NCI-H1930 (cell line): ENCODE measurements at places on chromosomes 4 and X.

DNA sequence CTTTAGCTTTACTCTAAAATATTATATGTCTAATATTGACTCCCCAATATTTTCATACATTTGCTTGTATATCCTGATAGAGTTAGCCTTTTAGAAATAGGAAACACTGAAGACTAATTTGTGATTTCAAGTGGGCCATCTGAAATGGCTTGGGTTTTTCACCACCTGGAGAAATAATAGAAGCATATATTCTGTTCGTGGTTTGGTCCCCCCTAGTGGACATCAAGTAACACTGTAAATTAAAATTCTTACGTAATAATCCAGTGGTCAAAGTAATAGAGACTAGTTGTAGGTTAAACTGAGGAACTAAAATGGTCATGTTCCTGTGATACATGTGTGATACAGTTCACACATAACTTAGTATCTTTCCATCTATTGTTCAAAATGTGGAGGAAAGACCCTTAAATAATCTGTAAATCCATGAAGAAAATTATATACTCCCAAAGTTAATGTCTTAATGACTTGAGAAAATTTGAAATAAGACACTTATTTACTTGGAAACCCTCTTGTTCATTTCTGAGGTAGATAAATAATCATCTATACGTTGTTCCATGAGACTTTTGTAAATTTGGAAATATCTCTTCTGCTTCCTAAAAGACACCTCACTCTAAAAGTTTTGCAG is 79.8 kb upstream of the SMARCAD1 start:
- no peak for DNase-seq

DNA sequence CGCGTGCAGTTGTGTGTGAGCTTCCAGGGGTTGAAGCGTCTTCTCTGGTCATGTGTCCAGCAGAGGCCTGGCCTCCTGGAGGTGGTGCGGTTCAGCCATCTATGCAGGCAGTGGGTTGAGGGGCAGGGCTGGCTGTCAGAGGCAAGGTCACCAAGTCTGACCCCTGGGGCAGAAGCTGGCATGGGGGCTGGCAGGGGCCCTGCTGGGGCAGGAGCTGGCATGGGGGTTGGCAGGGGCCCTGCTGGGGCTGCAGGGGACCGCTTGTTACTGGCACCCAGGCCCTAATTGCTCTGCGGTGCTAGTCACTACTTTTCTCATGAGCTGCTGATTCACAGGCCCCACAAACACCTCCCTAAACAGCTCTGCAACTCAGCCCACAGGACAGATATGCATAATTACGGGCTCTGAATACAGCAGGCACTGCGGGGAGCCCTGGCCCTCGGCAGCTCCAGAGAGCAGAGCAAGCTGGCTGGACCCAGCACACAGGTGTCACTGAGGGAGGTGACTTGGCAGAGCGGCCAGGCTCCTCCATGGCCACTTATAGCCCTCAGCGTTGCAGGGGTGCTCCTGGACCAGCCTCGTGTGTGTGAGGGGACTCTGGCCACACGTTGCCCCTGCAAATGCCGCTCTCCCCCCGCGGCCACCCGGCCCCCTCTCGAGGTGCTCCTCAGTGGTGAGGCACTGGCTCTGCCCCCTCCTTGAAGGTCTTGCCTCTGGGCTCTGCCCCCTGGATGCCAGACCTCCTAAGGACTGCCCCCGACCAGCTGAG is 32.7 kb downstream of the CPLX1 start:
- no peak for DNase-seq

- no peak for DNase-seq
Measured at GRCh38 chrX:120365320-120365719, 3.4 kb downstream of the ATP1B4 start.

DNA sequence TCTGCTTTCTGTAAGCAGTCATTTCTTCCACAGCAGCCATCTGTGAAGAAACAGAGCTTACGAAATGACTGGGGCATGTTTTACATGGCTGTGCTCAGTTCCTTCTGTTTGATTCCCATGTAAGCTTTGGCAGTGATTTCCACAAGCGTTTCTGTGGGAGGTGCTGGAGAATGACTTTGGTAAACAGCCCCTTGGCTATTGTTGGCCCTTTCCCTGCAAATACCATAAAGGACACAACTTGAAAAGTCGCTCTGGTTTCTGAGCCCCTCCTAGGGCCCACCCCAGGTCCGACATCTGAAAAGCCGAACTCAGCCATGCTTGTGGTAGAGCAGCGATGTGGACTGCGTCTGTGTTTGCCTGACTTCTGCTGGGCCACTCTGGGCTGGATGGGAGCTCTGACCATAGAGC is 3.7 kb downstream of the LIMCH1 start:
- DNase-seq, result no peak

GRCh38 chrX:9525511-9526248 is 60.8 kb downstream of the TBL1X start:
- DNase-seq, result no peak

- no peak for DNase-seq
Measured at GRCh38 chrX:153468008-153468580, 2.3 kb downstream of the HAUS7 start.

- DNase-seq, result no peak
Measured at GRCh38 chr4:89586318-89586717, 250.6 kb downstream of the SNCA start.

DNA sequence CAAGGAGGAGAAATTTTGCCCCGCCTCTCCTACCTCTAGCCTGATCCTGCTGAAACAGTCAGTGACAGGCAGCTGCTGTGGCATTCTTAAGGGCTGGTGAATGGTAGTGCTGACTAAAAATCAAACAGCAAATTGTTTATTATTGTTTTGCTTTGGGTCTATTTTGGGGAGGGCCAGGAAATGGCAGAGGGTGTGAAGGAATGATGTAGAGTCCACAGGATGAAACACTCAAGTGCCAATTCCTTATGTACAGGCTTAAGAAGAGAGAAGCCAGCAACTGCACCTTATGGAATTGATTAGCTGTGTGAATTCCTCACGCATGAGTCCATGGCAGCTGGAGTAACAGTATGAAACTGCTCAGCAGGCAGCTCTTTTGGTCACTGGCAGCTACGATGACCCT is 39.7 kb downstream of the VEGFC start:
- no peak for DNase-seq

DNA sequence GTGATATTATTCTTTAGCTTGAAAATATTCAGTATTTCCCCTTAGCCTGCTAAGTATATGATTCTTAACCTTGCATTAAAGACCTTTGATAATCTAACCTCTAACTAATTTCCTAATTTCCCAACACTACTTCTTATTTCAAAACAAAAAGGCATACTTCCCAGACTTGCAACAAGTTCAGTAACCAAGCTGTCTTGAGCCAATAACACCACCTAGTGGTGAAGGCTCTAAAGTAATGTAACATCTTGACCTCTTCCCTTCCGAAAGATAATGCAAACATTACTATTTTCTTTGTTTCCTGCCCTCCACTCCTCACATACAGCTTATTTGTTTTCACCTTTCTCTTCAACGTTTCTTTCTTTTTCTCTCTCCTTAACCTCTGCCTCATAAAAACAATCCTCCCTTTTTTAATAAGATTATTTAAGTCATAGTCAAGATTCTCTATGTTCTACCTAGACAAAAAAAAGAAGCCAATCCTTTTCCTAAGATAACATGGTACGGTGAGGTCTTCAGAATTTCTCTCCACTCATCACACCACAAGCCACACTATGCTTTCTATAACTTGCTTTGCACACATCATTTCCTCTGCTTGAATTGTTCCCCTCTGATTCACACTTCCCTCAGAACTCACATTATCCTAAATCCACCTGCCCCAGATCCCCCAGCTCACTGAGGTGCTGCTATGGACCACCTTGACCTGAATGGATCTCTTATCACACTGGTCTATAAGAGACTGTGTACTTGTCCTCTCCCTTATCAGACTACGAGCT is 3.5 kb downstream of the FAT1 start:
- DNase-seq, result no peak
